GM04503 (cell line): ENCODE measurements at places on chromosomes 5 and 9.

DNA sequence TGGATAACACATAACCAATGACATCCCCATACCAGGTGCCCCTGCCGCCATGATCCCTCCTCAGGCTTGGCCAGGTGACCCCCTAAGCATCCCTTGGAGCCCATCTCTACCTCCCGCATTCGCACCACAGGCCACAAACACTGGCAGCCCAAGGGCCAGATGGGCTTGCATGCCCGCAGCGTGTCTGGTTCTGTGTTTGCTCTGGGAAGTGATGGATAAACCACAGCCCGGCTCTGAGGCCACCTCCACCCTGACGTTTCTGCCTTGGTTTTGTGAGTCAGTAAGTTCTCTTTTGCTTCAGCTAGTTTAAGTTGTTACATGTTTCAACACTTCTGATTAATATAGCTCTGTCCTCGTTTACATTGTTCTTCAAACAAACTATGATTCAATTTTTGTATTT lies 172.4 kb upstream of the PHYKPL start:
- no peak for DNase-seq

- DNase-seq: no peak
These were observed 11.8 kb downstream of the MYOZ3 start for GRCh38 chr5:150672884-150673275.

DNA sequence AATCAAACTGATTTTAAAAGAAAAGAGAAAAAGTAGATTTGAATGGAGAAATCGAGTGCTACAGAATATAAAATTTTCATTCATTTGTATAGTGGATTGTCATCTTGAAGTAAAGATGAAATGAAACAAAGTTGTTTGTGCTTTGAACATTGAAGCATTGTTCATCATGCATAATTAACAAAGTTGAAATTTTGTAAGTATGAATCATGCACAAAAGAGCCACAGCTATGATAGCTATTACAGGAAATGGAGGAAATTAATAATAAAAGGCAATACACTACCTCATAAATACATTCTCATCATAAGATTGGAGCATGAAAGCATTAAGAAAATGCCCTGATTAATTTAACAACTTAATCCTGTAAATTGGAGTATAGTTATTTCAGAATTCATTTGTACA lies 153.4 kb upstream of the TLX3 start:
- no peak for DNase-seq

DNA sequence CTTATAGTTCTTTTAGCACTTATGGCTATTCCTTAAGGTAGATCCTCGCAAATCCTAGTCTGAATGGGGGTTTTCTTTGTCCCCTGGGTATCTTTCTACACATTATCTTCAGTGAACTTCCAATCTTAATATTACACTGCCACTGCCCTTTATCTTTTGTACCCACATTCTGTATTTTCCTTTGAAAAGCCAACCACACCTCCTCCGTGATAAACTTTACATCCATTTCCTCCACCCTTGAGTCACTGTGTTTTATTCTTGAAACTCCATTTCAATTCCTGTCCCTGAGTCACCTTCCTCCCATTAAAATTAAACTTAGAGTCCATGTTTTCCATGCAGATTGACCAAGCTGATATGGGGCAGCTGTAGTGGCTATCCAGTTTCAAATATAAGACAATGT lies 43.2 kb upstream of the RICTOR start:
- DNase-seq: no peak

GRCh38 chr5:140111011-140111858 lies 2.7 kb upstream of the PURA start:
- DNase-seq: no peak

GRCh38 chr5:78811121-78811817 lies 162.7 kb upstream of the LHFPL2 start:
- DNase-seq: no peak

- DNase-seq: no peak
These were observed 141.3 kb upstream of the ZNF618 start for GRCh38 chr9:113734826-113735225.

- DNase-seq: peak; percentile 94
These were observed 109.8 kb downstream of the HMHB1 start for GRCh38 chr5:143921525-143922311.

DNA sequence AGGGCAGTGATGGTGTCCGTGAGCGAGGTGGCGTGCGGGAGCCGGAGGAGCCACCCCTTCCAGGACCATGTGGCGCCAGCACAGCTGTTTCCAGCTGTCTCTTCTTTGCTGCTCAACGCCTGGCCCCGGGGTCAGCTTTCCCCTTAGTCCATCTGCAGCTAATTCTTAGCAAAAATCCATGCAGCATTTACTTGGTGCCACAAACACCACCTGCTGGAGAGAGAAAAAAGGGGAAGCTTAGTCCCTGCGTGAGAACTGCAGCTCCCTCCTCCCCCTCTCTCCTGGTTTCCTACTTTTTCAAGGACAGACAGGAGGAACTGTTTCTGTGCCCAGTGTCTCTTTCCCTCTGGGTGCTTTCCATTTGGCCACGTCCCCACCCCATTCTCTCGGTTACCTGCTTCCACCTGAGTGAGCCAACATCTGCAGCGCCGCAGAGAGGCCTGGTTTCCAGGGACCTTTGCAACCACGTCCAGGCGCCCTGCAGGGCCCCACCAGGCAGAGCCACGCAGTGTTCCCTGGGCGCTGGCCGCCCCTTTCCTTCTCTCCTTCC lies 3.4 kb downstream of the SLC6A19 start:
- no peak for DNase-seq

DNA sequence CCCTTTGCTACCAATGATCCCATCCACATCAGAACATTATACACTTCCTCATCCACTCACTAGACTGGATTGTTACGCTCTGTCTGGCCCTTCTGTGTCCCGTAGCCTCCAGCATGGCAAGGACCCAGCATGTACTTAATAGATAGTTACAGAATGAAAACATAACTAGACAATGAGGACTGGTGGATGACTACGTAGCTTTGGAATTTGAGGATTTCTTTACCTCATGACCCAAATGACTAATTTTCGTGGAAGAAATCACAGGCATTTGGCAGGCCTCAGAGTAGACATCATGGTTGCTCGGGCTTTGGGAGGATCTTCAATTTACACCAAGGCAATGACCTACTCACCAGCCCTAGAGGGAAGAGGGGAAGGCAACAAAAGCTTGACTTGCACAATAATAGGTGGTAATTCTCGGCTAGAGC lies 299.8 kb downstream of the TLE1 start:
- peak; percentile 99 for DNase-seq

DNA sequence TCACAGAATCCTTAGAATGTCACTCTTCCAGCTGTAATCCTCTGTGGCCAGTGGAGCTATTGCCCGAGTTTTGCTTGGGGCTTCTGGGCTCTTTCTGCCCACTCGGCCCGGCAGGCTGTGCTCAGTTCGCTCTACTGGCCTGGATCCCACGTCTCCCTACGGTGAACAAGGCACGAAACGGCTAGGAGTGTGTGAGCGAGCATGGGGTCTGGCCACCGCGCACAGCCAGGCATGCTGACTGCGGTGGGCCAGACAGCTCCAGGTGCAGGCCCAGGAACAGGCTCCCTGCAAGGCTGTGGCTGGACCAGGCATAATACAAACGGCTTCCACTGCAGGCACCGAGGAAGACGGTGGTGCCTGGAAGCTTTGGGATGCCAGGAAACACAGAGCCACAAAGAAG lies 2035.5 kb upstream of the ACO1 start:
- no peak for DNase-seq

DNA sequence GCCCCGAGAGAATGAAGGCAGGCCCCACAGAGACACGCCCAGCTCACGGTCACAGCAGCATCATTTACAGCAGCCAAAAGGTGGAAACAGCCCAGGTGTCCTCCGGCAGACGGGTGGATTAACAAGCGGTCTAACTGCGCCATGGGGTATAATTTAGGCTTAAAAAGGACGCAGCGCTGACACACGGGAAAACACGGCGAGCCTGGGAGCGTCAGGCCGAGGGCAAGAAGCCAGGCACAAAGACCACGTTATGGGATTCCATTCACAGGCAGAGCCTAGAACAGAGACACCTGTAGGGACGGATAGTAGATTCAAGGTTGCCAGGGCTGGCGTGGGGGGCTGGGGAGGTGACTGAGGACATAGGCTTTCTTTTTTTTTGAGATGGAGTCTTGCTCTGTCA lies 36.9 kb upstream of the TMEM250 start:
- no peak for DNase-seq

DNA sequence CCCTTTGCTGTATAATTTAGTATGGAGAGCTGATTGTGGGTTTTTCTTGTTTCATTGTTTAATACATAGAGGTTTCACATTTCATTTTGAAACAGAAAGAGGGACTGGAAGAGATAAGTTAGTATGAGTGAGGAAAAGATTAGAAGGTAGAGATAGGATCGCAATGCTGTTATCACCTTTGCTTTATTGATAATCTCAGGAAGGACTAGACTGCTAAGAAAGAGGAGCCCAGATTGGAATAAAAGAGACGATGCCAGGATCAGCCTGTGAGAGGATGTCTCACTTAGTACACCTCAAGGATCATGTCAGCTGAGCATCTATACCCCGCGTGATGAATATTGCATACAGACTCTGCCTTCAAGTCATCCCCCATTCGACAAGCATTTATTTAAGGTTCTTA lies 178.0 kb upstream of the DMAC1 start:
- DNase-seq: no peak

DNA sequence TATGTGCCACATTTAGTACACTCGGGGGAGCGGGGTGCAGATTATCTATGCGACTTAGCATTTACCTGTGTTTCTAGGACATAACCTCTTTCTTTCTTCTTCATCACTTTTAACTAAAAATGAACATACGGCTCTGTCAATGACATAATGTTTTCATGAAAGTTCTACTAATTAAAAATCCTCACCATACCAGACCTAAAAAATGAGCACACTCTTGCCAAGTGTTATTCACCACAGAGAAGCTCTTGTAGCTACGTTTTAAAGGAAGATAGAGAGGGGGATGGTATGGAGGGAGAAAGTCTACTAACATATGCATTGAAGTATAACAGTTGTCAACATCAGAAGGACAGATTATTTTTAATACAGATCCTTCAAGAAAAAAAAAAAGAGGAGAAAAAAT lies 1.6 kb downstream of the CDH10 start:
- DNase-seq: no peak

DNA sequence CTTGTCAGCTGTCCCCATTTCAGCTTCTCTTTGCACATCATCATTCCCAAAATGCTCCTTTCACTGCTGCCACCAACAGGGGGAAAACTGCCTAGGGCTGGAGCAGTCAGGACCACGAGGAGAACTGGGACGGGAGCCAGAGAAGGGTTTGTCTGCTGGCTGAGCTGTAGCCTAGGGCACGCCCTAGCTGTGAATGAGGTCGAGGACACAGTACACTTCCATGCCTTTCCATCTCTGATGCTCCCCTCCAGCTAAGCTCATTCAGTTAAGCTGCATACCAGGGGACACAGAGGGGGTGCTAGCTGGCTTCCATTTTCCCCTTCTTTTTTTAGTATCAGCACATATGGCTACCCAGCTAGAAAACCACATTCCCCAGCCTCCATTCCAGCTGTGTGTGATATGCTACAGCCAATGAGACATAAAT lies 64.7 kb downstream of the STK10 start:
- peak; percentile 54 for DNase-seq

GRCh38 chr5:27403243-27403882 lies 365.0 kb upstream of the CDH9 start:
- no peak for DNase-seq

DNA sequence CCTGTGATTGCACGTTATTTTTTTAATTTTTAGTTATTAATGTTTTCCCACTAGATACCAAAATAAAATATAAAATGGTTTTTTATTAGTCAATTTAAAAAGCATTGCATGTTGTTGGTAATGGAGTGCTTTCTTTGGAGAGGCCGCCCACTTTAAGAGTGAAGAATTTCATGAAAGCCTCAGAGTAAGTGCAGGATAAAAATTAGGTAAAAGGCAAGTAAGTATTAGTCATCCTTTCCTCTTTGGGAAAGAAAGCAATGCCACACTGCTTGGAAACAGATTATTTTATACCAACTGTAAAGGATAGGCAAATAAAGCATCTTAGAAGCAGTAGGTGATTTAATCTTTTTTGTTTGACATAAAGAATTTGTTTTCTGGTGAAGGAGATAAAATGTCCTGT lies 62.9 kb downstream of the HSD17B4 start:
- DNase-seq: peak; percentile 1

- no peak for DNase-seq
These were observed 151.7 kb upstream of the SMIM23 start for GRCh38 chr5:171633776-171634470.

- DNase-seq: no peak
These were observed 9.4 kb downstream of the FSTL4 start for GRCh38 chr5:133602835-133603380.

- DNase-seq: no peak
These were observed 800.9 kb downstream of the DNAH5 start for GRCh38 chr5:13143630-13144029.

- no peak for DNase-seq
These were observed 104.5 kb downstream of the STK32A start for GRCh38 chr5:147339313-147339712.

DNA sequence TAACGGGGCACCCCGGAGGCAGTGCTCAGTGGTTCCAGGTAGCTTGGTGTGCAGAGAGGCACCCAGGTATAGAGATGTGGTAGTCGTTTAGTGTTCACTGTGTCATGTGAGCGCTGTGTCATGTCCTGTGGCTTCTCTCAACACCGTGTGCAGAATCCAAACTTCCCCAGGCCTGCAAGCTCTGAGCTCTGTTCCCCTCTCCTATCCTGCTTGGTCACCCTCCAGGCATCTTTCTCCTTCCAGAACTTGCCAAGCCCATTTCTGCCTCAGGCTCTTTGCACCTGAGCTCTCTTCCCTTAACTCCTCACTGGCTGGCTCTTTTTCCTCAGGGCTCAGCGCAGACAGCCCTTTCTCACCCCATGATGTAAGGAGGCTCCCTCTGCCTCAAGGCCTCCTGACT lies 64.8 kb downstream of the CARTPT start:
- DNase-seq: no peak

GRCh38 chr5:96936431-96937320 lies 796 bp downstream of the LNPEP start:
- no peak for DNase-seq
